ENCODE measurements at places on chromosomes 1 and 21.

- DNase-seq, result no peak
Measured at GRCh38 chr1:214566158-214567104, 15.0 kb upstream of the PTPN14 start.

DNA sequence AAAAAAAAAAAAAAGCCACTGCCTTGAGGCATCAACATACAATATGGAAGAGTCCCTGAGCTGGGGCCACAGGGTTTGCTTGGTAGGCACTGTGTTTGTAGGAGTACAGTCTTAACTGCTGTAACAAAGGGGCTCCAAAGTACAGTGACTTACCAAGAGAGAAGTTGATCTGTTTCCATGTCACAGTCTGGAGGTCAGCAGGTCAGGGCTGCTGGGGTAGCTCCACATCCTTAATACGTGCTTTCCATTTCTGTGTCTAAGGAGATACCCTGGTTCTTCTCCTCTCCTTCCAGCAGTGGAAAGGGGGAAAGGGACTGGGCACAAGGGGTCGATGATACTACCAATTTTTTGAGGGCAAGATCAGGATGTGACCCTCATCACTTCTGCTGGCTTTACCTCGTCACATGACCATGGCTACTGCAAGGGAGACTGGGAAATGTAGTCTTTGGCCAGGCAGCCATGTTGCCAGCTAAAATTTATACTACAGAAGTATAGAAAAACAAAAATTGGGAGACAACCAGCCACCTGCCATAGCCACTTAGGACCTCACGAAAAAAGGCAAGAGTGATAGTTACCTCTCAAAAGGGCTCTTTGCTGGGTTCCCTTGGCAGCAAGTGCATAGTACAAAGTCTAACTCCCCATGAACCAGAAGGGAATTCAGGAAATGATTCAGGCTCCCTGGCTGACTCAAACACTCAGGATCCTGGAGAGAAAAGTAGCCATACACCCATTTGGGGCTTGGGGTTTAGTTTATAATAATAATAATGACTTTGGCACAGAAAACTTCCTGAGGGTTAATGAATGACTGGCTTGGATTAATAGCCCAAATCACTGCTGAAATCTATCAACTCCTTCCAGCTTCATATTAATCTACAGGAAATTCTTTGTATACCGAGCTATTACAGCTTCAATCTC lies 52.7 kb upstream of the ATP5PO start:
- DNase-seq, result peak; percentile 51

DNA sequence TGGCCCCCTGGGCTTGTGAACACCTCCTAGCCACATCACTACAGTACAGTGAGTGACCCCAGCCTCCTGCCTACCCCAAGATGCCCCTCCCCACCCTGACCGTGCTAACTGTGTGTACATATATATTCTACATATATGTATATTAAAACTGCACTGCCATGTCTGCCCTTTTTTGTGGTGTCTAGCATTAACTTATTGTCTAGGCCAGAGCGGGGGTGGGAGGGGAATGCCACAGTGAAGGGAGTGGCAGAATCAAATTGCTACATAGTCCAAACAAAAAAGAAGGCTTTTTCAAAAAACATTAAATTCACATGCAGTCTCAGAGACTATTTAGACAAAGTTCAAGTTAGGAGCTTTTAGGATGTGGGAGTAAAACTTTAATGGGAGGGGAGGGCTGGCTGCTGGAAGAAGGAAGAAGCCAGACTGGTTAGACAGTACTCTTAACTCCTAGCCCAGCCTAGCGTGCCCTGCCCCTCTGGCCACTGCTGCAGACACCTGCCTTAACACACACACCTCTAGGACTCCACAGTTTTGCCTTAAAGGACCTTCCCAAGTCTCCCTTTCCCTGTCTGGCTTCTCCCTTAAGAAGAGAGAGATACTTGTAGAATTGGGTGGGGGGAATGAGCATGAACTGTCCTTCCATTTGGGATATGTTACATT lies 9.4 kb downstream of the PEA15 start:
- no peak for DNase-seq

GRCh38 chr1:167955915-167956314 lies 19.0 kb upstream of the MPC2 start:
- no peak for DNase-seq

DNA sequence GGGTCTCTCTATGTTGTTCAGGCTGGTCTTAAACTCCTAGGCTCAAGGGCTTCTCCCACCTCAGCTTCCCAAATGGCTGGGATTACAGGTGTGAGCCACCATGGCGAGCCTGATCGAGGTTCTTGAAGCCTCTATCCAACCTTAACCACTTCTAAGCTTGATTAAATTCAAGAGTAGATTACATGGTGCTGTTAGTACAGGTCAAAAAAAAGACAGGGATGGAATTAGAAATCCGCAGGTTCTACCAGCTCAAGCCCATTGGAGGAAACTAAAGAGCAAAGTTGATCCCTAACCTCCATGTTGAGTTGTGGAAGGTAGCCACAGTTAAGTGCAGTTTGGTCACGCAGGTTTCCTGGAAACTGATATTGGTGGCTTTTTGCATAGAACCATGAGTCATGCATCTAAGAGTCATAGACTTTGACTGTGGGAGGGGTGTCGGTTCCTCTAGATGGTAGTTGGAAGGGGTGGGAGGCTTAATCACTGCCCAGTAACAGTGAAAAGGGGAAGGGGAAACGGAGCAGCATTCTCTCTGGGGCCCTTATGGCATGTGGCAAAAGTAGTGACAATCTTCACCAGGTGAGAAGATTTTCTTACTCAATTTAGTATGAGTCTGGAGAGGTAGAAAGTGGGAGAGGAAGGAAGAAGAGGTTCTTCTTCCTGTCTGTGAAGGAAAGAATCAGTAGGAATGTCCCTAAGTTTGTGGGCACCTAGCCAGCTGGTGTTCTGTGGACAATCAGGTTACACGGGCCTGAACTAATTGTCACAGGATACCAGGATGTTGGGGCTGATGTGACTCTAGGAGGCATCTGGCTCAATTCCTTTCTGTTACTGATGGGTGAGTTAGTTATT lies 7.0 kb downstream of the CD53 start:
- DNase-seq, result no peak

DNA sequence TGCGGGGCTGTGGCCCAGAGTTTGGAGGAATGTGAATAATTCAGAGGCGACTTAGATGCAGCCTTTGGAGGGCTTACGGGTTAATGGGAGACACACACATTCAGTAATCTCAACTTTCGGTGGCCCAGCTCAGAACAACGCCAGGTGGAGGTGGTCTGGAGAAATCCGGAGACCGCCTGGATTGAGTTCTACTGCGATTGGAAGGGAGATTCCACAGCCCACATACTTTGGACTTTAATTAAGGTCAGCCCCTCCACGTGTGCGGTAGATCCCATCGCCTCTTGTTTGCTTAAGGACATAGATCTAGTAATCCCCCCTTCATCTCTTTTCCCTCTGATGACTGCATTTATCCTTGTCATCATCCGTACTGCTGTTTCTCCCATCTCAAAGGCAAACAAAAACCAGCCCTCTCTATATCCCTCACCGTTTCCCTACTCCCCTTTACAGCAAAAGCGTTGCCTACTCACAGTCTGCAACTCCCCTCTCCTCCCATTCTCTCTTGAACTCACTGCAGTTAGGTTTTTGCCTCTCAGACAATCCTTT lies 720 bp upstream of the BSDC1 start:
- DNase-seq, result no peak

DNA sequence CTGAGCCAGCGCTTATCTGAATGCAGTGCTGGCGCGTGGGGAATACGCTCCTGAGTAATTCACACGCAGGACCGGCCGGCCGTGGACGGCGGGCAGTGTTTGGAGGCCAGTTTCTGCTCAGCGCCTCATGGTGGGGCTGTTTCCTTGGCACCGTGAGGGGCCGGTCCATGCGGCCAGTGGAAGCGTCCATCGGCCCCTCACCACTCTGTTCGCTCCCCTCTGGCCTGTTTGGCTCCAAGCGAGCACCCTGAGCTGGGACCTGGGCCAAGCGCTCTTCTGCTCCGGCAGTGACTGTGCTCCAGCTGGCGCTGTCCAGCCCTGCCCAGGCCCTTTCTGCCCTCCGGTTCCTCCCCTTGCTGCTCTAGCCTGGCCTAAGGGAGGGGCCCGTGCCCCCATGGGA lies 16.3 kb upstream of the PLCH2 start:
- no peak for DNase-seq
